ENCODE measurements at places on chromosomes 7 and 10. TPM values are rescaled to one million over a fixed set of nuclear protein-coding genes. Genes with fewer than 3 reads are reported as not detected.

LRRC4 gene
- not detected for total RNA-seq

PLAC9 gene
- total RNA-seq, result not detected

ANKRD22 gene
- total RNA-seq, result not detected

PRKG1 gene
- 1.1 TPM for total RNA-seq

AHR gene
- total RNA-seq, result 96.8 TPM

GRID2IP gene
- not detected for total RNA-seq

PWWP2B gene
- 9.1 TPM for total RNA-seq

NKX6-2 gene
- total RNA-seq, result not detected

CHAT gene
- total RNA-seq, result not detected

IRF5 gene
- 1.4 TPM for total RNA-seq

MMP21 gene
- not detected for total RNA-seq

ESYT2 gene
- total RNA-seq, result 55.3 TPM

TSPAN13 gene
- 24.3 TPM for total RNA-seq

MOGAT3 gene
- total RNA-seq, result not detected

OR9A2 gene
- total RNA-seq, result not detected

EBF3 gene
- total RNA-seq, result 16.1 TPM

BTBD16 gene
- 0.11 TPM for total RNA-seq

AKR1C4 gene
- not detected for total RNA-seq

C10orf90 gene
- total RNA-seq, result 22.0 TPM

NXPH1 gene
- total RNA-seq, result not detected

CYP2C9 gene
- total RNA-seq, result not detected

MRPS33 gene
- total RNA-seq, result 70.7 TPM

CAV1 gene
- total RNA-seq, result 101 TPM

TACC2 gene
- 20.6 TPM for total RNA-seq

CNTNAP2 gene
- 0.69 TPM for total RNA-seq

HABP2 gene
- 0.08 TPM for total RNA-seq

GNG11 gene
- 13.0 TPM for total RNA-seq

TMEM60 gene
- total RNA-seq, result 5.8 TPM

RINT1 gene
- total RNA-seq, result 19.2 TPM

IDI2 gene
- not detected for total RNA-seq

SYT15B gene
- 0.04 TPM for total RNA-seq

NKX1-2 gene
- total RNA-seq, result 0.11 TPM

GJD4 gene
- 0.27 TPM for total RNA-seq

EN2 gene
- 5.5 TPM for total RNA-seq

AEBP1 gene
- total RNA-seq, result 46.1 TPM

SEMA3E gene
- 0.61 TPM for total RNA-seq

MYL10 gene
- 0.75 TPM for total RNA-seq

MMD2 gene
- total RNA-seq, result not detected

HK1 gene
- total RNA-seq, result 68.2 TPM

NACAD gene
- 0.41 TPM for total RNA-seq

JAKMIP3 gene
- 0.04 TPM for total RNA-seq

RTKN2 gene
- 1.9 TPM for total RNA-seq

CALN1 gene
- 0.08 TPM for total RNA-seq

DNAJC12 gene
- total RNA-seq, result 9.7 TPM

WDFY4 gene
- not detected for total RNA-seq

AOAH gene
- total RNA-seq, result not detected

ITIH5 gene
- total RNA-seq, result 2.0 TPM

SLC13A1 gene
- not detected for total RNA-seq
